Immature natural killer cell (primary cell): ENCODE measurements at places on chromosomes 12 and 14. TPM values are rescaled to one million over a fixed set of nuclear protein-coding genes. Genes with fewer than 3 reads are reported as not detected.

DNA sequence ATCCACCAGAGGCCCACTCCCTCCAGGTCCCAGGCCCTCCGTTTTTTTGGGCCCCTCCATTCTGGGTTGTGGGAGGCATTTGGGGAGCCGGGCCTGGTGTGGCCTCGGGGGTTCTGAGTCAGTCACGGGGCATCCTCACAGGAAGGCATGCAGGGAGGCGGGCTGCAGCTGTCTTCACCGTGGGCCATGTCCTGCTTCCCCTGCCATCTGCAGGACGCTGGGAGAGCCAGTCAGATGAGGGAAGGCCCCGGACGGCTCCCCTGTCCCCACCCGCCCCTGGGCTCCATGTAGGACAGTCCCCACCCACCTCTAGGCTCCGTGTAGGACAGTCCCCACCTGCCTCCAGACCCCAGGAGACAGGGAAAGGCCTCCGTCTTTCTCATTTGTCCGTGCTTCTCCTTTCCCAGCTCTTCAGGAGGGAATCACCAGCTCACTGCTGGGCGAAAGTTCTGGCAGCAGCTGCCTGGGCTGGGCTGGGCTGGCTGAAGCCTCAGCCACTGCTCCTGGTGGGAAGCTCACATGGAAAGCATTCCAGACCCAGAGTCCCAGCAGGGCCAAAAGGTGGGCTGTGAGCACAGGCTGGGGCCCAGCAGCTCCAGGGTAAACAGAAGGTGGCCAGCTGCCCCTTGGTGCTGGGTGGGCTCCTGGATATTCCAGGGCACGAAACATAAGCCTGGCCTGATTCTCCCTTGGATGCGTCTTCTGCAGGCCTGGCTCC is 217.8 kb downstream of the KIF26A start:
- no peak overlapping the region for H3K4me3 ChIP-seq
- no peak for DNase-seq
- peaks cover 2% of the 10 kb centered on the region for H3K27me3 ChIP-seq
- no peaks in the 10 kb centered on the region for H3K4me1 ChIP-seq
- no peak overlapping the region for H3K27ac ChIP-seq
- no peaks in the 10 kb centered on the region for H3K36me3 ChIP-seq

- no peak overlapping the region for H3K4me3 ChIP-seq
- DNase-seq: no peak
- no peak overlapping the region for H3K27ac ChIP-seq
These were observed 1.3 kb downstream of the SP7 start for GRCh38 chr12:53334822-53335221.

- no peak overlapping the region for H3K4me3 ChIP-seq
- no peak for DNase-seq
- no peak overlapping the region for H3K27ac ChIP-seq
- no peaks in the 10 kb centered on the region for H3K36me3 ChIP-seq
- no peaks in the 10 kb centered on the region for H3K4me1 ChIP-seq
- peaks cover 1% of the 10 kb centered on the region for H3K27me3 ChIP-seq
These were observed 404.5 kb downstream of the BCAT1 start for GRCh38 chr12:24544368-24544767.

The LIN7A gene
- not detected for polyA plus RNA-seq

The ANO2 gene
- polyA plus RNA-seq: not detected

The KRT2 gene
- polyA plus RNA-seq: 0.61 TPM
